Large intestine (tissue), 12 donors: ENCODE measurements at places on chromosomes 11 and 22.

DNA sequence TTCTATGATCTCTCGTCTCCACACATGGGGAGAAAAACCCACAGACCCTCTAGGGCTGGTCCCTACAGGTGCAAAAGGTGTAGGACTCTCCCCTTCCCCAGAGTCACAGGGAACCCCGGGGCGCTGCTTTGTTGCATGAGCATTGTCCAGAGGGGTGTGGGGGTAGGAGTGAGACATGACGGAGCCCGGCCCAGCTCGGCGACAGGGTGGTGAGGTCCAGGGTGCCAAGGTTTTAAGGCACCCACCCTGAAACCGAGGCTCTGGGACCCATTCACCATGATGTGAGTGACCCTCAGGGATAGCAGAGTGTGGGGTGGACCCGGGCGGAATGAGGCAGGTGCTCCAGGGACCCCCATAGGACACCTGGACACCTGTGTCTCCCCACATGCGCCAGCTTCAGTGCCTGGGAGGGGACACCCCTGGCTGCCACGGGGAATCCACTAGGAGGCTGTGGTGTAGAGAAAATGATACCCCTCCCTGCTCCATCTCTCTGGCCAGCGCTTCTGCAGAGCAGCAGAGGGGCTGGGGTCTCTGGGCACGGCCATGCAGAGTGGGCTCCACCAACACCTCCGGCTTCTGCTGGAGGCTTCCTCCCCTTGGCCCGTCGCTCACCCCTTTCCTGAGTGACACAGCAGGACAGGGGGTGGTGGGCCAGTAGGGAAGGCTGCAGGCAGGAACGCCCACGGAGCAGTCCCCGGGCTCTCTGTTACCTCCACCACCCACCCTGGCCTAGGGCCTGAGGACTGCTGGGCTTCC is 15.2 kb downstream of the KRTAP5-5 start:
- DNase-seq: no peak

- no peak for DNase-seq
These were observed 28.3 kb downstream of the ACER3 start for GRCh38 chr11:76888989-76889388.

DNA sequence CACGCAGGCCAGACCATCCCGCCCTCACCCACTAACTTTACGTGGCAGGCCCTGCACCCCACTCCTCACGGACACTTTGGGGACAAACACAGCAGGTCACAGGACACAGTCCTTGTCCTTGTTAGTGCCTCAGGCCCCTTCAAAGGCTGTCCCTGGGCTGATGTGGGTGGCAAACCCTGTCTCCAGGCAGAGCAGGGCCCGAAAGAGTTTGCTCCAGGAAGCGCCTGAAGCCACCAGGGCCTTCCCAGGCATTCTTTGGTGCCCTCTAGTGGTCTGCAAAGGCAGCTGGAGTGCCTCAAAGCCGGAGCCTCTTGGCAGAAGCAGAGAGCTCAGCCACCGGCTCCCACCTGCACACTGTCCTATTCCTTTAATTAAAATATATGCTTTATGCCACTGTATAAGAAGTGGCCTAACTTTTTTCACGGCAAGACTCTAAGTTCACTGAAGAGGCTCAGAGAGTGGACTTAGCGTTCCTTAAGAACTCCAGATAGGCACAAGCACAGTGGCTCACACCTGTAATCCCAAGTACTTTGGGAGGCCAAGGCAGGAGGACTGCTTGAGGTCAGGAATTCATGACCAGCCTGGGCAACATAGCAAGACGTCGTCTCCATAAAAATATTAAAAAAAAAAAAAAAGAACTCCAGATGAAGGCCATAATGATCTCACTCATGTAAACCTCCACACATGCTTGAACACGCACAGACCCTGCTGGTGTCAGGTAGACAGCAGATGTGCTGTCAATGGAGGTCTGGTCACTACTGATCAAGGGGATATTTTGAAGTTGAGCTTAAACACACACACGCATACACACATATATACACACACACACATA is 11.1 kb downstream of the TXN2 start:
- peak; percentile 77 for DNase-seq

DNA sequence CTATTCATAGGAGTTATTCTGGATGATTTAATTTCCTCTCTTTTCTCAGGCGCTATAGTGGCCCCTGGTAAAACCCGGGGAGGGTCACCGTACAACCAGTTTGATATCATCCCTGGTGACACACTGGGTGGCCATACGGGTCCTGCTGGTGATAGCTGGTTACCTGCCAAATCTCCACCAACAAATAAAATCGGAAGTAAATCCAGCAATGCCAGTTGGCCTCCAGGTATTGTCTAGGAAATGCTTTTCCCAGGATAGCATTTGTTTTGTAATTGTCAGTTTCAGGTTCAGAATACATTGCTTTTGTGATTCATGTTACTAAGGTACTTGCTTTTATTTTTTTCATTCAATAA is 35.6 kb upstream of the ADSL start:
- no peak for DNase-seq

GRCh38 chr11:73645972-73646631 is at the start of gene PLEKHB1:
PLEKHB1 (plus strand) TSS chr11:73646581; CDS start chr11:73646609, 28 bp downstream.
- DNase-seq: no peak

DNA sequence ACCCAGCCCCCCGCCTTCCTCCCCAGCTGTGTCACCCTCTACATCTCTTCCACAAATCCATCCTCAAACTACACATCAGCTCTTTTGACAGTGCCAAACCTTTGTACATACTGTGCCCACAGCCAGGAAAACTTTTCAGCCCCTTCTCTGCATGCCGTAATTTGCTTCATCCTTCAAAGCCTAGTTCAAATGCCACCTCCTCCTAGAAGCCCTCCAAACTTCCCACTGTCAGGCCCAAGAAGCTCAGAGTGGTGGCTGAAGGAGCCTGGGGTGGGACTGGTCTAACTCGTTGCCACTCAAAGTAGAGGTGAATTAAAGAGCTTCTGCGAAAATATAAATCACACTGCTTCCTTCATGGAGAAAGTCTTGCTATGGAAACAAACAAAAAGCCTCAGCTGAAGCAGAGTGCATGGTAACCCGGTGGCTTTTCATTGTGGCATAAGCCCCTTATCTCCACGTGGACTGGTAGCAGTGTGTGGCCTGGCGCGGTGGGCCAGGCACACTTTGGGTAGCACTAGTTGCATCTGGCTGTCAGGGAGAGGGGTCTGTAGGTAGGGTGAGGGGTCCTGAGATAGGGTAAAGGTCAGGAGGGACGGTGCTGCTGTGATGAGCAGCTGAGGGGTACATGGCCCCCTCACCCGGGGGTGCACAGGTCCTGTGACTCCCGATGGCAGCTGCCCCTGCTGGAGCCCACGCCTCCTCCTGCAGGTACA is 76.9 kb downstream of the MYO7A start:
- DNase-seq: no peak

DNA sequence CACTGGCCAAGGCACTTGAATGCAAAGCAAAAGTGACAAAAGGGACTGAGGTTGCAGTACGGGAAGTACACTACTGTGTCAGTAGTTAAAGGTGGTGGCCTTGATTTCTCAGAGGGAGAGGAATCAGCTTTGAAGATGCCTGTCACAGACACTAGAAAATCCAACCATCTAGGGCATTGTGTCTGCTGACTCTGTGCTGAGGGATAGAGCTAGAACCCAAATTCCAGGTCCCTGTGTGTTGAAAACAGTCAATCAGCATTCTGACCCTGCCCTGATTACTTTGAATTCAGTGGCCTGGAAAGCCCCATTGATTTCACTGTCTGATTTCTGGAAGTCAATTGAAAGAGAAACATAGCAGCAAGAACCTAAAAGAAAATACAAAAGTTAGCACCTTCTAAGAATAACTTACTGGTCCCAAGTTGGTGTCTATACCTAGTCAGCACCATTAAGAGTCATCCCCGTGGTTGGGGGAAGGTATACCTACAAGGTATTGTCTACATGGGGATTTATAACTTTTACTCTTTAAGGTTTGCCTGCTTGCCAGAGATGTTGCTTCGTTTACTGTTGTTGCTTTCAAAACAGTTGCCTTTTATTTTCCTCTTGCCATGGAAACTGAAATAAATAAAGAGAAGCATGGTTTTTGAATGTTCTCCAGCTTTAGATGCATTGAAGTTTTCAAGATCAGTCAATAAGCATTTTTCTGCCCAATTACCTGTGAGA is 97.3 kb downstream of the PDHX start:
- no peak for DNase-seq

DNA sequence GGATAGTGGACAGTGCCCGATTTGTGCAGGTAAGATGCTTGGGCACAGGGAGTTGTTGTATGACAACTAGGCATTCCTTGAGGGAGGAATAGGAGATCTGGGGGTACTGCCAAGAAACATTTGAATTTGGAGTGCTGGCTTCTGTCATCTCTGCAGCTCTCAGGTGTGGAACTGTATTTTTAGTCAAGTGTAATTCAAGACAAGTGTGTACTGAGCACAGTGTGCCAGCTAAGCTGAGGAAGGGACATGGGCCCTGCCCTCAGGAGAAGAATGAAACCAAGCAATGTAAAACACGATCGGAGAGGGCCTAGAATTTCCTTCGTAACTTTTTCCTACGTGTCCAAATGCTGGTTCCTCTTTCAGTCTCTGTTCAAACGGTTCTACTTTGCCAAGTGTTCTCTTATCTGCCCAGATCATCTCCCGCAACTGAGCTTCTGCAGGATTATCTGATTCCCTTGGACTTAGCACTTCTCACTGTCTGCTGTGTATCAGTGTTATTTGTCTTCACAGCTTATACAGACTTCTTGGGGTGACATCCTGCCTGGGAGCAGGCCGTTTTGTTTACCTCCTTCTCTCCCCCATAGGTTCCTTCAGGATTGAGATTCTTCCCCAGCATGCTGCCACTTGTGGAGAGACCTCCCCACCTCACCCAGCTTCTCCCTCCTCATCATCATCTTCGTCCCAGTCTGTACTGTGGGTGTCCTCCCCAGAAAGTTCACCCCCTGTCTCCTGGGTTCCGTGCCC is 27.6 kb downstream of the ART5 start:
- no peak for DNase-seq

DNA sequence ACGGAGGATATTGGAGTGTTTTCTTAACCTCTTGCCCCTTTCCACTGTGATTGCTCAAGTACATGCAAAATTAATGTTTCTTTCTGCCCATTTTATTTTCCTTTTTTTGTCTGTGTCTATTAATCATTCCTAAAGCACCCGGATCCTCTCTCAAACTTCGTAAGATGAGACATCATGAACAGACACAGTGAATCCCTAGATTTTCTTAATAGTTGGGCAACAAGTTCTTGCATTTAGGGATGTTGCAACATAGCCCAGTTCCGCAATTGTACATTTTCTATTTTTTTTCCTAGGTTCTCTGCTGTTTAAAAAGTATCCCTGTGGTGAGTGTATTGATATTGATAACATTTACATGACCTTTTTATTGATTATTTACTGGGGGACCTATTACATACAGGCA is 2.9 kb downstream of the FAM111A start:
- DNase-seq: no peak

DNA sequence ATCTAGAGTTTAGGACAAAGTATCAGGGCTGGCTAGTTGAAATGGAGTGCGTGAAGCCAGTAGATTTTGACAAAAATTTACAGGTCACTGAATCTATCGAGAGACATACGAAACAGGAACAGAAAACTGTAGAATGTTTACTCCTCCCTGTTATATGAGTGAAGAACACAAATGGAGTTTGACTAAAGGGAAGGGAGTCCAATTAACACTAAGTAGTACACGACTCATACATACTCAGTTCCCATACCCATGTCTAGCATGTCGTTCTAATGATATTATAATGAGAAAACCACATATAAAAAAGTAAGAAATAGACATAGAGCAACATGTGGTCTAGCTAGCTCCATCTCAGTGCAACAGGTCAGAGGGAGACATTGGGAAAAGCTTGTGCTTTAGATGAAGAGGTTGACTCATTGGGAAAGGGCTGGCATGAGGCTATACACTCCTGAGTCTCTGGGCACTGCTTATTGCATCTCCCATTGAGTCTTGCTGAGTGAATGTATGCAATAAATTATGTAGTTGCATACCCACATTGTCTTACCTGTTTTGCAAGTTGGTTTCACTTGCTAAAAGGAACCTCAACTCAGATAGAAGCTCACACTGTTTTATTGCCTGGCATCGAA is 43.5 kb downstream of the CD44 start:
- no peak for DNase-seq

- no peak for DNase-seq
These were observed 77.0 kb upstream of the NCAM1 start for GRCh38 chr11:112884012-112884767.

DNA sequence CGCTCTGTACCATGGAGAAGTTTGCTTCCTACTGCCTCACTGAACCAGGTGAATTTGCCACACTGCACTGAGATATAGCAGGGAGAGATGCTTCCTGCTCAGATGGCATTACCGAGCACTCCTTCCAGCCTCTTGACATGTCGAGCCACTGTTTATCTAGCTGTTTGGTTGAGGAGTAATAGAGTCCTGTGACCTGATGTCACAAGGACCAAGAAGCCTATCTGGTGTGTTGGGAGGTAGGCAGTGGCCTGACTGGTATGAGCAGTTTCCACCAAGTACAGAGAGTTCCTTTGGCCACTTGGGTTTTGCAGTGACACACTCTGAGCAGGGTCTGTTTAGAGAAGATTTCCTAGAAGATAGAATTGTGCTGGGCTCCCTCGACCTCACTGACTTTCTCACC is 5.2 kb downstream of the ACAD8 start:
- DNase-seq: no peak

GRCh38 chr11:30983143-30983542 is 386.4 kb downstream of the DCDC1 start:
- no peak for DNase-seq

GRCh38 chr11:111981270-111981669 is 43.9 kb upstream of the DLAT start:
- DNase-seq: no peak

DNA sequence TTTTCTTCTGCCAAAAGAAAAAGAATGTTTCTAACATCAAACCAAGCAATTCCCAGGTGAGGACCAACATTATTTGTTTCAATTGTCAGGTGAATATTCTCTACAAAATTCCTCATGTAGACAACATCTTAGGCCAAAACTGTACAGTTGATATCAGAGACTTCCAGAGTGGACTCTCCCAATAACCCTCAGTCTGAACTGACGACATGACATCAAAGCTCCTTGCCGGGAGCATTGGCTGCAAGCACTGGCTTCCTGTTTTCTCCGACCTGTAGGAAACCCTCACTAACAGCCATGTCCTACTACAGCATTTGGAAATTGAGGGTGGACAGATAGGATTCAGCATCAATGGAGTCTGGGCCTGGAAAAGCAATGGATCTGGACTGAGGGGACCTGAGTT is 30.5 kb upstream of the MRGPRX1 start:
- no peak for DNase-seq

GRCh38 chr11:44192462-44193100 is 97.1 kb downstream of the EXT2 start:
- DNase-seq: no peak

- no peak for DNase-seq
These were observed 49.6 kb upstream of the SLC25A1 start for GRCh38 chr22:19228179-19228578.

DNA sequence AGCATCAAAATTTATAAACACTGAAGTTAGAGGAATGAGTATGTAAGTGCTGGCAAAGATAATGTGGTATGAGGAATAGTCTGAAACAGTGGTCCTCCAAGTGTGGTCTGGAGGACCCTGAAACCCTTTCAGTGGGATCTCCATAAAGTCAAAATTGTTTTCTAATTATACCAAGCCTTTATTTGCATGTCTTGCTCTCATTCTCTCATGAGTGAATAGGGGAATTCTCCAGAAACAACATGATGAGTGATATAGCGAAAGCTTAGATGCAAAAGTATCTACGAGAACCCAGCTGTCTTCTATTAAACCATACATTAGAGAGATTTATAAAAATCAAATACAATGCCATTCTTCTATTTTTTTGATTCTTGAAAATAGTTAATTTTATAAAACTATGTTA is 145.0 kb upstream of the RAG2 start:
- no peak for DNase-seq
